Fibroblast of skin of right quadriceps (primary cell): ENCODE measurements at places on chromosomes 2 and 18.

DNA sequence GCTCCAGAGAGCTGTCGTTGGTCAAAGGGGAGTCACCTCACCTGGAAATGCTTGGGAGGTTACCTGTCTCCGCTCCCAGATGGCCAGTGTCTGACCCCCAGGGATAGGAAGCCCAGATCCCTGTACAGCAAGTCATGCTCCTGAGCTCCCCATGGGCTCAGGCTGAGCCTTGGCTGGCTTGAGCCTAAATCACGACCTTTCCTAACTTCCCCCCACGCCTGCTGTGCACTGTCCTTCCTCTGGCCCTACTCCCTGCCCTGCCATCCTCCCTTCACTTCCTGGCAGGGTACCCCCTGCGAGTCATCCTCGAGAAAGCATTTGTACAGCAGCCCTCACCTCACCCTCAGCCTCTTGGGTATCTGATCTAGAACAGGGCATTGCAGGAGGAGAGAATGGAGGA is 9.2 kb upstream of the HDAC4 start:
- no peak for DNase-seq

DNA sequence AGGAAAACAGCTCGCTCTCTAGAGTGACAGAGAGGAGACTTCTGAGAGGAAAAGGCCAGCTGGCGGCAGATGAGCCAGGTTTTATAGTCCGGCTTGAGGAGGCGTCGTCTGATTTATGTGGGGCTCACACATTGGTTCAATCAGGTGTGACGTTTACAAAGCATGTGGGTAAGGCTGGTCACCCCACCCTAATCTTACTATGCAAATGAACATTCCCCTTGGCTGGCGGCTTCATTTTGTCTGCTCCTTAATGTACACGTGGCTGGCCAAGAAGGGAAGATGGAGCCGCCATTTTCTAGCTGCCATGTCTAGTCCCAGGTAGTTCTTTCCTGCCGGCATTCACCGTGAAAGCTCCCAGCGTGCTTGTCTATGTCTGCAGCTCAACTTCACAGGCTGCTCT is 299.1 kb upstream of the SPRED2 start:
- DNase-seq: no peak

- DNase-seq: peak; percentile 56
Observed at GRCh38 chr2:64202206-64202845, 58.1 kb upstream of the PELI1 start.

GRCh38 chr2:30958918-30959265 is 151.6 kb upstream of the CAPN13 start:
- DNase-seq: no peak

- DNase-seq: peak; percentile 37
Observed at GRCh38 chr2:70685771-70686171, 82.2 kb downstream of the ADD2 start.

GRCh38 chr2:46448641-46449040 is 30.7 kb upstream of the TMEM247 start:
- DNase-seq: peak; percentile 20

DNA sequence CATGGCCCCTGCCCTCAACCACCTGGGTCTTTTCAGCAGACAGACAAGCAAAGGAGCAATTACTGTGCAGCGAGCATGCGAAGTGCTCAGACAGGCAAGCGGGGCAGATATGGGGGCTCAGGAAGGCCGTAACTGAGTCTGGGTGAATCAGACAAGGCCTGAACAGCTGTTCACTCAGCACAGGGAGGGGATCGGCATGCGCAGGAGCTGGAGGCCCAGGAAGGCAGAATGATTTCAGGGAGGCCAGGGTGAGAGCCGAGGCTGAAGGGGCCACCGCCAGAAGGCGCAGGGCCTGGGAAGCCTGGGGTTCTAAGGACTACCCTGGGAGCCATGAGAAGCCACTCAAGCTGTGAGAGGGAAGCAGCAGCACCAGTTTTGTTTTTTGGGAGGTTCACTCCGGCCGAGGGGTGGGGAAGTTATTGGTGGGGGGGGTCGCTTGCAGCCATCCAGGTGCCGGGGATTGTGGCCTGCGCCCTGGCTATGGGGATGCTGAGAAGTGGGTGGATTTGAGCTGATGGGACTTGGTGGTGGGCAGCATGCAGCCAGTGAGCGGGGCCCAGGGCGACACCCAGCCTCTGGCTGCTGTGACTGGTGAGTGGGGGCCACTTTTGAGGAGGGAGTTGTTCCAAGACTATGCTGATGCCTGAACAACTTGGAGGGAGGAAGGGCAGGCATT is 132.2 kb downstream of the TSN start:
- DNase-seq: no peak

GRCh38 chr2:132383956-132384355 is 32.6 kb upstream of the GPR39 start:
- no peak for DNase-seq

GRCh38 chr2:139885921-139886498 is 1105.8 kb upstream of the NXPH2 start:
- DNase-seq: no peak

DNA sequence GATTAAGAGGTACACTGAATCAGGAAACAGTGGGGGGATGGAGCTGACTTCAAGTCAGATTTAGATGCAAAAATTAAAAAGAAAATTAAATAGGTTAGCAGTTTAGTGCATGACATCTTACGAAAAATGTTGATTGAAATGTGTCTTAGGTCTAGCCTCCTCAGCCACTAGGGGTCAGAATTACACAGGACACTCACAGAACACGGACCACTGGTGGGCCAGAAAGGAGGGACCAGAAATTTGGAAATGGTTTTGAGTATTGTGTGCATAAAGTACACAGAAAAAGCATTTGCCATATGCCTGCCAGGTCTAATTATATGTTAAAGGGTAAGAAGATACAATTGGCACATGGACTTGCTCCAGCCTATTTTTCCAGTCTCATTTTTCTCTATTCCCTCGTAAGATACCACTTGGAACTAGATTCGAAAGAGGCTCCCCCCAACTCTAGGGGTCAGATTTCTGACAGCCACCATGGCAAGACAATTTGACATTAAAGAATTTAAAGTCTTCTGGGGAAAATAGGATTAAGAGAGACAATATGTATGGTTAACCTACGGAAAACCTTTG is 550.2 kb upstream of the SETBP1 start:
- peak; percentile 53 for DNase-seq

GRCh38 chr2:121420486-121420885 is 110.2 kb upstream of the RNU4ATAC start:
- no peak for DNase-seq
